ENCODE measurements at places on chromosomes 13 and 19.

DNA sequence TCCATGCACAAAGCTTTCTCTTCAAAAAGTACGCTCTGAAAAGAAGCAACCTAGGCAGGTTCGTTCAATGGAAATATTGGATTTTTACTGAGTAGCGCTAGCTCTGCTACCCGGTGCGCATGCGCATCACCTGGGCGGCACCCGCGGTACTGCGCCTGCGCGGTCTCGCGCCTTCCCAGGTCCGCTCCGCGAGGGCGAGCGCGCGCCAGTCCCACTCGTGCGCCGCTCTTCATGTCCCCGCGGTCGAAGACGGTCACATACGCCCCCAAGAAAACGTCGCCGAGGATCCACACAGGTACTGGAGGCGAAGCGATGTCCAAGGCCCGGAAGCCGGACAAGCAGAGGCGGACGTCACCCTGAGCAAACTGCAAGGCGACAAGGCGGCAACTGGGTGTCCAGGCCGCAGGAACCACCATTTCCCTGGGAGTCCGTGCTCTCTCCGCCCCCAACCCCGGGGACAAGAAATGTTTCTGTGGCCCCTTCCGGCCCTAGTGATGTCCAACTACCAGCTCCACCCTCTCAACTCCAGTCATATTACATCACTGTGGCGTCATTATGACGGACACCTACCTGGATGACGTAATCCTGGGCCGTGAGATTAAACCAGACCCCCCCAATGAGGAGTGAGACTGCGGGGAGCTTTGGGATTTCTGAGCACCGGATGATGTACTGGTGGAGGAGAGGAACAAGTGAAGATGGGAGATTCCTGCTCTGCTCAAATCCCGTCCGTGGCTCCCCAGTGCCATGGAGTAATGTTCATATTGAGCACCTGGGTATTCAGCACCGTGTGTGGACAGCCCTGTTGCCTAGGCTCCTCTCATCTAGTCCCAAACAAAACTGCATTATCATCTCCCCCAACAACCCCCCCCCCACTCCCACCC lies 4.8 kb upstream of the KCNC3 start:
- DNase-seq: peak; percentile 79

DNA sequence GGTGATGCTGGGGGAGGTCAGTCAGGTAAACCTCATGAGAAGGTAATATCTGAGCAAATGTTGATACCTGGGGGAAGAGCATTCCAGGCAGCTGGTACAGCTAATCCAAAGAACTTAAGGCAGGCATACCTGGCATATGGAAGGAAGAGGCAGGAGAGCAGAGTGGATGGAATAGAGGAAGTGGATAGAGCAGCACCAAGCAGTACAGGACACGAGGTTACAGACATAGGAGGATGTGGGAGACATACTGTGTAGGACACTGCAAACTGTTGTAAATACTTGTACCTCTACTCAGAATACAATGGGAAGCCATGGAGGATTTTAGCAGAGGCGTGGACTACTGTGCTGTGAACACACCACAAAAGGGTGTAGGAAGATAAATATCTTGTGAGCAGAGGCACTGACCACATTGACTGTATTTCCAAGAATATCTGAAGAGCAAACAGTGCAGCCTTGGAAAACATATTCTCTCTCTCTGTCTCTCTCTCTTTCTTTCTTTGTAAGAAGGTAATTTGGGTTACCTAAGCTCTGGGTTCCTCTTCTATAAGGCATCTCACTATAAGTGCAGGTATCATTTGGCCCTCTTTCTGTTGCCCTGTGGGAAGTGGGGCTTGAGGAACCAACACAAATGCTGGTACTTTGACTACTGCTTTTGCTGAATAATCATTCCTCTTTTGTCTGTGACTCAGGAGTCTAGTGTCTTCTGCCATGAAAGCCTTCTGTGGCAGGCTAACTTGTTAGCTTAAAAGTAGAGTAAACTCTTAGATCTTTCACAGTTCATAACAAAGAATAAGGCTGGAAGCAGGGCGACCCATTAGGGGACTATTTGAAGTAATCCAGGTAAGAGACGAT lies 238.0 kb downstream of the VWA8 start:
- DNase-seq: peak; percentile 0

- DNase-seq: no peak
These were observed 82.8 kb downstream of the STARD13 start for GRCh38 chr13:33202644-33203169.

- no peak for DNase-seq
These were observed 915 bp downstream of the F10 start for GRCh38 chr13:113123226-113124201.

DNA sequence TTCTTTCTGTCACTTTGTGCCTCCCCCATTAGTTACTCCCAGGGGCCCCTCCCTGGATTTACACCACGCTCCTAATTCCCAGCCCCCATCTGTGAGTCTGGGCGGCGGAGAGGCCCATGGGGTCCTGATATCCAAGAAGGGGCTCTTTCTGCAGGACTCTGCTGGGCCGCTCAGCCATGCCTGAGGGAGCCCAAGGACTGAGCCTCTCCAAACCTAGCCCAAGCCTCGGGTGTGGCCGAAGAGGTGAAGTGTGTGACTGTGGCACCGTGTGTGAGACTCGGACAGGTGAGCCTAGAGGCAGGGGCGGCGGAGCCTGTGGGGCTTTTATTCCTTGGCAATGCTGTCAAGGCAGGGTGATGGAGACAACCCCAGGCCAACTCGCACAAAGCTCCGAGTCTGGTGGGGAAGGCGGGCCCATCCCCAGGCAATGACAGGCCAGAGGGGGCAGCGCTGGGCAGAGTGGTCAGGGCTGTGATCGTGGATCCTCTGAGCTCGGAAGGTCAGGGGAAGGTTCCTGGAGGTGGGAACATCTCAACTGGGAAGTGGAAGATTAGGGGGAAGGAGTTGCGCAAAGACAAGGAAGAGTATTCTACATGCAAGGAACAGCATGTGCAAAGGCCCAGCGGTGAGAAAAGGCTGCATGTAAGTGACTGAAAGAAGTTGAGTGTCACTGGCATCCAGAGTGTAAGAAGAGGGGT lies 1.6 kb downstream of the PLEKHG2 start:
- peak; percentile 23 for DNase-seq

- DNase-seq: no peak
These were observed 218.2 kb upstream of the SLC10A2 start for GRCh38 chr13:103284466-103284865.

GRCh38 chr13:49298903-49299605 lies 51.3 kb downstream of the CDADC1 start:
- no peak for DNase-seq

DNA sequence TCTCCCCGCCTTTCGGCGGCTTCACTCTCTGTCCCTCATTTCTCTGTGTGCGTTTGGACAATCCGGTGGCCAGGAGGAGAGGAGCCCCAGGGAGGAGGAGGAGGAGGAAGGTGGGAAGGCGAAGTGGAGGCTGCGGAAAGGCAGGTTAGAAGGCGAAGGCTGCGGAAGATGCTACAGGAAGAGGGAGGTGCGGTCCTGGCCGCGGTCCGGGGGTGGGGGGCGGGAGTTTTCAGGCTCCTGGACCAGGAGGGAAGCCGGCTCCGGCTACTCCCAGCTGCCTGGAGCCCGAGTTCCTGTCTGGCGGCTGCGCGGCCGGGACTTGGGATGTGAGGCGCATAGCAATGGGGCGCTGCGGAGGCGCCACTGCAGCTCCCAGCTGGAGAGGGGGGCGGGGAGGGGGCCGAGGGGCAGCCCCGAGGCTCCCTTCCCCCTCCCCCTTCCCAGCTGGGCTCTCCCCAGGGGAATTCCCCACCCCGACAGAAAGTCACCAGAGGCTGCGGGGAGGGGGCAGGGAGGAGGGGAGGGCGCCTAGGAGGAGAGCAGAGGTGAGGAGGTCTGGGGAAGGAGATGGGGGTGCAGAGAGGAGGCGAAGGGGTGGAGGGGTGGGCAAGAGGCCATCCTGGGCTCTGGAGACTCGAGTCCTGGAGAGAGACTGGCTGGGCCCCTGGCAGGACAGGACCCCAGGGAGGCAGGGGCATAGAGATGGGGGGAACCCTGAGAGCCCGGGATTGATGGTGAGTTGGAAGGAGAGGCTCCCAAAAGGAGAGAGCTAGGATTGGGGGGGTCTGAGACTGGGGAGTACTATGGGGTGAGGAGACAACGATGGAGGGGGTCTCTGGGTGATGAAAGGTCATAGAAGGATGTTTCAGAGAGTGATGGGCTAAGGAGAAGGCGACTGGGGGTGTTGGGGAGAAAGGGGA lies 2.0 kb downstream of the LRRC4B start:
- no peak for DNase-seq

GRCh38 chr13:109784590-109785140 lies 1.7 kb downstream of the IRS2 start:
- peak; percentile 77 for DNase-seq

GRCh38 chr19:49427855-49428546 lies 2.8 kb downstream of the GFY start:
- peak; percentile 48 for DNase-seq

DNA sequence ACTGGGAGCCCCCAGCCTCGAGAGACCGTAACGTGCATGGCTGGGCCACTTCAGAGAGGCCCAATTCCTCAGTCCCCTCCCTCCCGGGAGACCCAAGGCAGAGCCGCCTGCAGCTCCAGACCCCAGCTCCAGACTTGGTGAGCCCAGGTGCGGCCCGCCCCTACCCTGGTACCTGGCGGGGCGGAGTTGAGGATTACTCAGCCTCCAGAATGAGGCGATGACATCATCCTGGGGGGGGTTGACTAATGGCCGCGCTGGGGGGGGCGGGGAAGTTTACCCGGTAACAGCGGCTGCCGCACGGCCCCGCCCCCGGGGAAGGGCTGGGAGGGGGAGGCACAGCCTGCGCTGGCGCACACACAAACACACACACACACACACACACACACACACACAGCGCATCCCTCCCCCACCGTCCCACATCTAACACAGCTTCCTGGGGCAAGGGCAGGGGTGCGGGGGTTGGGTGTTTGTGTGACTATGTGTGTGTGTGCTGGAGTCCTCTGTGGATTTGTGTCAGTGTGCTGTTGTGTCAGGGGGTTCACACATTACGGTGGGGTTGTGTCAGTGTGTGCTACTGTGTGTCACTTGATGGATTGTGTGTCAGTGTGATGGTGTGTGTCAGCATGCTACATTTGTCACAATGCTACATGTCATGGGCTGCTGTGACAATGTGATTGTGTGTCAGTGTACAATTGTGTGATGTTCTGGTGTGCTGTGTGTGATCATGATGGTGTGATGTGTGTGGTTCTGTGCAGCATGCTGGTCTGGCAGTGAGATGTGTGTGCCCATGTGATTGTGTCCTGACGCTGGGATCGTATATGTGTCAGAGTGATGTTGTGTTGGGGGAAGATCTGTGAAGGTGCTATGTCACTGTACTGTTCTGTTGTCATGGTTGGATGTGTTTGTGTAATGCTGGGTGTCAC lies 10.3 kb upstream of the BBC3 start:
- DNase-seq: peak; percentile 70

DNA sequence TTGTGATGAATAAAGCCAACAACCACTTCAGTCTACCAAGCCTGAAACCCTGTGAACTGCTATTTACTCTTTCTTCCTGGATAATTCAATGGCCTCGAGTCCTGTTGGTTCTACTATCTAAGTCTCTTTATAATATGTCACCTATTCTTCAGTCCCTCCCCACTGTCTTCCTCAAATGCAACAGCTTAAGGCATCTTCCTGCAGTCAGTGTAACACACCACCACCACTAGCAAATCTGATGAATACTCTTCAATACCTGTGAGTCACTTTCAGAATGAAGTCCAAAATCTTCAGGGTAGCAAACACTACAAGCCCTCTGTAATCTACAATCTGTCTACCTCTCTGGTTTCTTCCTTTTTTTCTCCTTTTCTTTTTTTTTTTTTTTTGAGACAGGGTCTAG lies 32.9 kb downstream of the ZDHHC20 start:
- no peak for DNase-seq

DNA sequence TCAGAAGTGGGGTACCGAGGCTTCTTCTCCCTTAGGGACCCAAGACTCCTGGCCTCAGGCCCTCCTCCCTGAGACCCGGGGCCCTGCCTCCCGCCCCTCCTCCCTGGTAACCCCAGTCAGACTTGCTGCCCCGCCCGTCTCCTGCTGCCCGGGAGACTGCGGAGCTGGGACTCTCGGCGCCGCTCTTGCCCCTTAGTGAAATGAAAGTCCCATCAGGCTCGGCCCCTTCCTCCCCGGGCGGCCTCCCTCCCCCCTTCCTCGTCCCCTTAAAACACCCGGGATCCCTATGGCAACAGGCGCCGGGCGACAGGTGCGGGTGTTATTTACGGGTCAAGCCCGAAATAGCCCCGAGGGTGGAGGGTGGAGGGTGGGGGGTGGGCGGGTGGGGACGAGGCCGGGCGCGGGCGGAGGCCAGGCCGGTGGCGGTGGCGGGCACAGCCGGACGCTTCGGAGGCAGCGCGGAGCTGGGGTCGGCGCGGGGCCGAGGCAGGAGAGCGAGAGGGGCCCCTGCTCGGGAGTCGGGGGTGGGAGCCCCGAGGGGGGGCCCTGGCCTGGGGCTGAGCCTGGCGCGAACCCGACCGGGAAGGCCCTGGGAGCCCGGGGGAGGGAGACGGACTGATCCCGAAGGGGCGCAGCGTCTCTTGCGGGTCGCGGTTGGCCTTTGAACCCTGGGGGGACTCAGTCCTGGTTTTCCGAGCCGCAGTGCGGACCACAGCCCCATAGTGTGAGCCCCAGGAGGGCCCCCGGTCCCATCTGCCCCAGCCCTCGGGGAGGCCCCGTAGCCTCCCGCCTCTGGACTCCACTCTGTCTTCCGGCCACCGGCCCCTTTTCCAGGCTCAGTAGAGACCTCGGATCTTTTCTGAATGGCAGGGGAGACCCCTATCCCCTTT lies at the start of gene CACNG6:
Gene CACNG6, plus strand, starts transcription at position 414 of the 890 bp plus-strand sequence. CDS start 1,241 bp downstream, outside the sequence.
- DNase-seq: no peak

DNA sequence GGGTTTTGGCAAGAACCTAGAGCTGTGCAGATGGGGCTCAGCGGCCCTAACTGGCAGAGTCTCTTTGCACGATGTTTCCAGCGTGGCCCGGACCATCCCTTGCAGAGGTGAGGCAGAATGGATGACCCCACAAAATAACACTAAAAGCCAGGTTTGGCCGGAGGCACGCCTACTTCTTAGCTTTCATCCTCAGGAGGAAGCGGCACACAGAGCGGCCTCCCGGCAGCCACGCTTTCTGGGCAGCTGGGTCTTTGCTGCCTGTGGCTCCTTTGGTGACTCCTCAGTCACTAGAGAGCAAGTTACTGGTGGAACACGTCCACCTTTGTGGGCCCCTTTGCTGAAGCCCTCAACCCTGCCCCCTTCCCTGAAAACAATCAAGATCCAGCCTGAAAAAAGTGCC lies 25.2 kb downstream of the TEX29 start:
- no peak for DNase-seq

GRCh38 chr13:59754411-59754810 lies 409.3 kb downstream of the DIAPH3 start:
- DNase-seq: no peak

DNA sequence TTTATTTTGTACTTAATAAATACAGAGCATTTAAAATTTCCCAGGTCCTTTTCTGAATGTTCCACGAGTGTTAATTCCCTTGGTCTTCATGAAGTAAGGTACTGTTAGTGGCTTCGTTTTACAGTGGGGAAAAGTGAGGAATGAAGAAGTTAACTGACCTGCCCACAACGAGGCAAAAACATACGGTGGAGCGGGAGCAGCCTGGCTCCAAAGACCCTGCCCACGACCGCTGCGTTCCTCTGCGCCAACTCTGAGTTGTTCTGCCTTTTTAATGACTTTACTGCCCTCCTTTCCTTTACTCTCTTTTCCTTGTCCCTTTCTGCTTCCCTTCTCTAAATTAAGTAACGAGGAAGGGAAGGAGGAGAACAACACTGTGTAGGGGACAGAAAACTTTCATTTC lies 392.9 kb downstream of the PCDH9 start:
- no peak for DNase-seq

Data from T-helper 2 cell (primary cell).